ENCODE measurements at places on chromosomes 4 and X. TPM values are rescaled to one million over a fixed set of nuclear protein-coding genes. Genes with fewer than 3 reads are reported as not detected.

Gene PFKFB1
- 1.1 TPM for total RNA-seq

Gene GAGE12E
- not detected for total RNA-seq

Gene HSFX4
- total RNA-seq = not detected

Gene FMR1NB
- not detected for total RNA-seq

GRCh38 chrX:129786210-129786651, 6.5 kb downstream of the SASH3 start:
- no peak overlapping the region for H3K27ac ChIP-seq
- no peaks in the 10 kb centered on the region for H3K27me3 ChIP-seq

GRCh38 chrX:65997978-65998717, 41.7 kb downstream of the VSIG4 start:
- H3K27ac ChIP-seq = no peak overlapping the region
- DNase-seq = no peak
- no peak overlapping the region for H3K4me3 ChIP-seq
- H3K36me3 ChIP-seq = no peaks in the 10 kb centered on the region
- H3K4me1 ChIP-seq = 0 out of 2 replicates have a peak, but pooled peaks cover 6% of the 10 kb centered on the region

DNA sequence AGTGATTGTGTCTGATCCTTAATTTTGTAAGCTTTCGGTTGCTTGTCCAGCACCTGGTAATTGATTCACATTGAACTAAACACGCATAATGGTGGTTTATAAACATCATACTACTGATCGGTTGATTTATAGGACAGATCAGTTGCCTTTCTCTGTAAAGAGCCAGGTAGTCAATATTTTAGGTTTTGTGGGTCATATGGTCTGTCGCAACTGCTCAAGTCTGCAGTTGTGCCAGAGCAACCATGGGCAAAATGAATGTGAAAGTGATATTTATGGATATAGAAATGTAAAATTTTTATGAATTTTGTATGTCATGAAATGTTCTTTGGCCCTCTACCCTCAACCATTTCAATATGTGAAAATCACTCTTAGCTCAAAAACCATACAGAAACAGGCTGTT, 8.9 kb downstream of the JADE1 start:
- no peaks in the 10 kb centered on the region for H3K27me3 ChIP-seq
- no peak for DNase-seq
- H3K4me1 ChIP-seq = peaks cover 90% of the 10 kb centered on the region
- H3K4me3 ChIP-seq = peak overlapping the region; percentile 45
- H3K27ac ChIP-seq = 0 out of 2 replicates have a peak overlapping the region, but pooled peaks have one; percentile 45

GRCh38 chr4:139469216-139469615, 15.3 kb downstream of the RAB33B start:
- H3K27ac ChIP-seq = no peak overlapping the region
- H3K4me3 ChIP-seq = no peak overlapping the region
- H3K4me1 ChIP-seq = no peaks in the 10 kb centered on the region
- DNase-seq = no peak

- H3K36me3 ChIP-seq = peaks cover 29% of the 10 kb centered on the region
- no peak for DNase-seq
- H3K4me3 ChIP-seq = peak overlapping the region; percentile 84
- H3K27ac ChIP-seq = peak overlapping the region; percentile 32
- H3K4me1 ChIP-seq = peaks cover 12% of the 10 kb centered on the region
Observed at GRCh38 chrX:1591863-1592469, 562 bp downstream of the AKAP17A start.

GRCh38 chrX:28756647-28757046, 169.4 kb downstream of the IL1RAPL1 start:
- no peak overlapping the region for H3K4me3 ChIP-seq
- no peaks in the 10 kb centered on the region for H3K4me1 ChIP-seq
- no peak for DNase-seq
- no peaks in the 10 kb centered on the region for H3K27me3 ChIP-seq
- H3K27ac ChIP-seq = no peak overlapping the region

GRCh38 chrX:102652031-102652688, 877 bp downstream of the GPRASP1 start:
- no peaks in the 10 kb centered on the region for H3K36me3 ChIP-seq
- DNase-seq = peak; percentile 35
- H3K4me3 ChIP-seq = peak overlapping the region; percentile 86
- peaks cover 11% of the 10 kb centered on the region for H3K4me1 ChIP-seq
- H3K27me3 ChIP-seq = peaks cover 24% of the 10 kb centered on the region

DNA sequence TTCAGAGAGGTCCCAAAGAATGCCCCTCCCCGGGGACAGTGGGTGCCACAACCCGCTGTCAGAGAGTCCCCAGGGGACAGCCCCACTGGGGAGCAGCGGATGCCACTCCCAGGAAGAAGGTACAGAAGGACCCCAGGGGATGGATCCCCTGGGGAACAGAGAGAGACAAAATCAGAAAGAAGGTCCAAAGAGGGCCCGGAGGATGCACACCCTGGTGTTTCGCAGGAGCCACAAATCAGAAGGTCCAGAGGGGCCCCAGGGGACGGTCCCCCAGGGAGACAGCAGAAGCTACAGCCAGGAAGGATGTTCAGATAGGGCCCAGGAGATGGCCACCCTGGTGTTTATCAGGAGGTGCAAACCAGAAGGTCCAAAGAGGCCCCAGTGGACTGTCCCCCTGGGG, 1.4 kb downstream of the TEX13D start:
- no peak for DNase-seq
- H3K4me3 ChIP-seq = no peak overlapping the region
- no peaks in the 10 kb centered on the region for H3K36me3 ChIP-seq

DNA sequence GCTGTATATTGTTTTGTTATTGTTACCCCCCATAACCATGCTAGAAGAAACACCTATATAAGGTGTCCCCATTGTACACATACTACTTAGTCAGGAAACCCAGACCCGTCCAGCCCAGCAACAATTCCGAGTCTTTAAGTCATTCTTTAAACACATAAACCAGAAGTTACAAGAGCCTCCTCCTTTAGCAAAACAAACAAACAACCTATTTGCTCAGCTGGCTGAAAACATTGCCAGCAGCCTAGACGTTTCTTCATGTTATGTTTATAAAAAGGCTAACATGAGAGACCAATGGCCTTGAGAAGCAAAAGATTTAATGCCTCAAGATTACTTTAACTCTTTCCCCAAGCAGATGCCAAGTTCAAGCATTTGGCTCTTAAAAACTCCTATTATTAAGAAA, 1.4 kb downstream of the ACOX3 start:
- H3K4me3 ChIP-seq = 0 out of 2 replicates have a peak overlapping the region, but pooled peaks have one; percentile 5
- no peak for DNase-seq
- peaks cover 59% of the 10 kb centered on the region for H3K4me1 ChIP-seq
- H3K27me3 ChIP-seq = no peaks in the 10 kb centered on the region
- 0 out of 2 replicates have a peak, but pooled peaks cover 4% of the 10 kb centered on the region for H3K36me3 ChIP-seq
- no peak overlapping the region for H3K27ac ChIP-seq

GRCh38 chr4:39525822-39526690, 1.2 kb downstream of the UGDH start:
- peaks cover 22% of the 10 kb centered on the region for H3K4me1 ChIP-seq
- peaks cover 6% of the 10 kb centered on the region for H3K27me3 ChIP-seq
- H3K27ac ChIP-seq = peak overlapping the region; percentile 96
- H3K4me3 ChIP-seq = peak overlapping the region; percentile 99
- DNase-seq = no peak
- H3K36me3 ChIP-seq = peaks cover 27% of the 10 kb centered on the region

GRCh38 chr4:160546201-160546600, 1443.3 kb downstream of the RAPGEF2 start:
- peaks cover 11% of the 10 kb centered on the region for H3K36me3 ChIP-seq
- no peaks in the 10 kb centered on the region for H3K27me3 ChIP-seq
- DNase-seq = no peak
- no peak overlapping the region for H3K27ac ChIP-seq

DNA sequence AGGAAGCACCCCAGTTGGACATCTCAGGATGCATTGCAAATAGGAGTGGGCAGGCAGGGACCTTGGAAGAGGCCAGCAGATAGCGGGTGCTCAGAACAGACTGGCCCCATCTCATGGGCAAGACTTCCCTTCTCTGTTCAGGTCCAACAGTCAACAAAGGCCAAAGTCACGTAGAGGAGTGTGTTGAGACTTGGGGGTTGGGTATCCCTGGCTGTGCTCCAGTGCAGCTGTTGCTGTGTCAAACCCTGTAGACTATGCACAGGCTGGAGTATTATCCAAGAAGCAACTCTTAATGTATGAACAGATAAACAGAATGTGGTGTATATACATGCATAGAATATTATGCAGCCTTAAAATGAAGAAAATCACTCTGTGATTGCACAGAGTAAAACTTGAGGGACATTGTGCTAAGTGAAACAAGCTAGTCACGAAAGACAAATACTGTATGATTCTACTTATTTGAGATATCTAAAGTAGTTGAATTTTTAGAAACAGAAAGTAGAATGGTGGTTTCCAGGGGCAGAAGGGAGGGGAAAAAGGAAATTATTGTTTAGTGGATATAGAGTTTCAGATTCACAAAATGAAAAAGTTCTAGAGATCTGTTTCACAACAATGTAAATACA, 192.1 kb upstream of the LCORL start:
- DNase-seq = no peak
- H3K4me3 ChIP-seq = no peak overlapping the region
- no peak overlapping the region for H3K27ac ChIP-seq
- H3K27me3 ChIP-seq = no peaks in the 10 kb centered on the region
- no peaks in the 10 kb centered on the region for H3K36me3 ChIP-seq

DNA sequence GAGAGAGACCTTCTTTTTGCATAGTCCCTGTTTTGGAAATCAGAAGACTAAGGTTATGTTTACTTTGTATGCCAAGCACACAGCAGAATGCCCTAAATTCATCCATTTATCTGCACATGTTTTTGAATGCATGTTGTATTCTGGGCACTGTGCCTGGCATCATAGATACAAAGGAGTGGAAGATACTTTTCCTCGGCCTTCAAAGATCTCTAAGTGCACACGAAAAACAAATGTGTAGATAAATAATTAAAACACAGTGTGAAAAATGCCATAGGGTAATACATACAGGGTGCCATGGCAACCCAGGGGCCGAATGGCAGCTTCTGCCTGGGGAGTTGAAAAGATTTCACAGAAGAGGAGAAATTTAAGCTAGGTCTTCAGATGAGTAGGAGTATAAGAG, 390.6 kb upstream of the ATOH1 start:
- H3K4me3 ChIP-seq = no peak overlapping the region
- no peak overlapping the region for H3K27ac ChIP-seq
- DNase-seq = no peak
- no peaks in the 10 kb centered on the region for H3K27me3 ChIP-seq

DNA sequence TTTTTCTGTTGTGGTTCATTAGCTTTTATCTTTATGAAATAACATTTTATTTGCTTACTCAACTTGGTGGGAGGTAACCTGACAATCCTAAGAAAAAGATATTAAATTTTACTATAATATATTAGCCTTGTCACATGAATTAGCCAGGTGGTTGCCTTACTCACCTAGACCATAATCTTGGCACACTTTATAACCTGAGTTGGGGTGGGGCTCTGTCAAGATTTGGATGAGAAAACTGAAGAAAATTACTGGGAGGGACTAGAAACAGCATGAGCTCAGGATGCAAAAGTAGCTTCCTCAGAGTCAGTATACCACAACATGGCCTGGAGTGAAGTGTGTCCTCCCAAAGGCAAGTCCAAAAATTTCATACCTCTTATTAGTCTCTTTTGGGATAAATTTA, 164.9 kb upstream of the ANXA3 start:
- DNase-seq = no peak
- H3K4me1 ChIP-seq = no peaks in the 10 kb centered on the region
- no peak overlapping the region for H3K4me3 ChIP-seq
- no peak overlapping the region for H3K27ac ChIP-seq
- no peaks in the 10 kb centered on the region for H3K27me3 ChIP-seq

DNA sequence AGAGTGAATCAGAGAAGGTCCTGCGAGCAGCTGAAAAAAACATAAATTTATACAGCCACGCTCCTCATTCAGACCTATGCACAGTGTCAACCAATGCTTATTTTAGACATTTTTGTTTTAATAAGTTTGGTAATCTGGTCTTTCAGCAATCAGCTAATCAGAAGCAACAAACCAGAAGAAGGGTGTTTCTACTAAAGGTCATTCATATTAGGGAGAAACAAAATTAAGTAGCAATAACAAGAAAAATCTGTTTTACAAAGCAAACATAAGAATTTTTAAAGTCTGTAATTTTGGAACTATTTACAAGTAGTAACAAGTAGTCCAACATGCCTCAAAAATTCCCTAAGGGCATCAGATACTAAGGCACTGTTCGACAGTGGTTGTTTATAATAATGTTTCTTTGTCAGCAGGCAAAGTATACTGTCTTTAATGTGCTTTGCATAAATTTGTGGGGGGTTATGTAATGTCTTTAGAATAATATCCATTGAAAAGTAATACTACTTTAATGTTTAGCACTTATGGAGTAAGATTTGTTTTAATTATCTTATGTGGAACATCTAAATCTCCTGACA, 82.8 kb downstream of the PHOX2B start:
- no peaks in the 10 kb centered on the region for H3K36me3 ChIP-seq
- no peaks in the 10 kb centered on the region for H3K27me3 ChIP-seq
- no peak overlapping the region for H3K27ac ChIP-seq
- DNase-seq = no peak
- no peak overlapping the region for H3K4me3 ChIP-seq
- no peaks in the 10 kb centered on the region for H3K4me1 ChIP-seq

DNA sequence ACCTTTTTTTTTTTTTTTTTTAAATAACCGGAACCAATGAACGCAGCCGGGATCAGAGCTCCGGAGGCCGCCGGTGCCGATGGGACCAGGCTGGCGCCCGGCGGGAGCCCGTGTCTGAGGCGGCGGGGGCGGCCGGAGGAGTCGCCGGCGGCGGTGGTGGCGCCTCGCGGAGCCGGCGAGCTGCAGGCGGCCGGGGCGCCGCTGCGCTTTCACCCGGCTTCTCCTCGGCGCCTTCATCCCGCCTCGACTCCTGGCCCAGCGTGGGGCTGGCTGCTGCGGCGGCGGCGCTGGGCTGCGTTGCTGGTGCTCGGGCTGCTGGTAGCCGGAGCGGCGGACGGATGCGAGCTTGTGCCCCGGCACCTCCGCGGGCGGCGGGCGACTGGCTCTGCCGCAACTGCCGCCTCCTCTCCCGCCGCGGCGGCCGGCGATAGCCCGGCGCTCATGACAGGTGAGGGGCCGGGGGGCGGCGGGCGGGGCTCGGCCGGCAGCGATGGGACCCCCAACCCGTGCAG, 337 bp downstream of the STIM2 start:
- H3K4me1 ChIP-seq = peaks cover 61% of the 10 kb centered on the region
- peak overlapping the region; percentile 94 for H3K4me3 ChIP-seq
- H3K27me3 ChIP-seq = peaks cover 7% of the 10 kb centered on the region
- DNase-seq = peak; percentile 55
- no peak overlapping the region for H3K27ac ChIP-seq

GRCh38 chr4:48858130-48858529, 27.2 kb downstream of the OCIAD1 start:
- 0 out of 2 replicates have a peak overlapping the region, but pooled peaks have one; percentile 29 for H3K27ac ChIP-seq
- H3K4me1 ChIP-seq = no peaks in the 10 kb centered on the region
- DNase-seq = no peak

Data from WTC11 (cell line).